ENCODE measurements at places on chromosomes 2 and 18.

- DNase-seq, result no peak
Measured at GRCh38 chr2:231016566-231017230, 20.6 kb upstream of the C2orf72 start.

DNA sequence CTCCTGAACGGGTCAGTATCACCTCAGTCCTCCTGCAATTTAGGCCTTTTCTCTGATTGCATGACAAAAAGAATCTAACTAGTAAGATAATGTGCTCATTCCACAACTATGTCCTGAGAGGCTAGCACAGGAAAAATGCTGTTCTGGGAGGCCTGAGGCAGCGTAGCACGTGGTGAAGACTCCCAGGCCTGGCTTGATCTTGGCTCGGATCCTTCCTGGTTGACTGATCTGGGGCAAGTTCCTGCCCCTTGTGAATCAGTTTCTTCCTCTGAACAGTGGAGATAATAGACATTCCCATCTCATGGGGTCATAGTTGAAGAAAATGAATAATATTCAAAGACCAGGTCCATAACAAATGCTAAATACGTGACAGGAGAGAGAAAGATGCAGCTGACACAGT, 12.3 kb downstream of the FBLN7 start:
- no peak for DNase-seq

GRCh38 chr18:48949050-48949605, 1.6 kb downstream of the SMAD7 start:
- DNase-seq, result peak; percentile 61

DNA sequence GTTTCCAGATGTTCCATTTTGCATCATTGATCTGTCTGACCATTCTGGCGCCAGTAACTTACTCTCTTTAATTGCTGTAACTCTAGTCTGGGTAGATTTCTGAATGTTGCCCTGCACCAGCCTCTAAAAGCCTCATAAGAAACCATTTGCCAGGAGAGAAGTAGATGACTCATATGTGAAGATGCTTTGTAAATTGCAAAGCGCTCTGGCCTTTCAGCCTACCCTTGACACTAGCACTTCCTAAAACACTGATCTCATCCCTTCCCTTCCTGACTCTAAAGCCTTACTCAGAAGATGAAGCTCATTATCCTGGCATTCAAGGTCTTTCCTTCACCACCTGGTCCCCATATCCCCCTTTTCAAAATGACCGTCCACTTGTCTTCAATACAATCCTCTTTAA, 193.2 kb upstream of the MEX3C start:
- no peak for DNase-seq

DNA sequence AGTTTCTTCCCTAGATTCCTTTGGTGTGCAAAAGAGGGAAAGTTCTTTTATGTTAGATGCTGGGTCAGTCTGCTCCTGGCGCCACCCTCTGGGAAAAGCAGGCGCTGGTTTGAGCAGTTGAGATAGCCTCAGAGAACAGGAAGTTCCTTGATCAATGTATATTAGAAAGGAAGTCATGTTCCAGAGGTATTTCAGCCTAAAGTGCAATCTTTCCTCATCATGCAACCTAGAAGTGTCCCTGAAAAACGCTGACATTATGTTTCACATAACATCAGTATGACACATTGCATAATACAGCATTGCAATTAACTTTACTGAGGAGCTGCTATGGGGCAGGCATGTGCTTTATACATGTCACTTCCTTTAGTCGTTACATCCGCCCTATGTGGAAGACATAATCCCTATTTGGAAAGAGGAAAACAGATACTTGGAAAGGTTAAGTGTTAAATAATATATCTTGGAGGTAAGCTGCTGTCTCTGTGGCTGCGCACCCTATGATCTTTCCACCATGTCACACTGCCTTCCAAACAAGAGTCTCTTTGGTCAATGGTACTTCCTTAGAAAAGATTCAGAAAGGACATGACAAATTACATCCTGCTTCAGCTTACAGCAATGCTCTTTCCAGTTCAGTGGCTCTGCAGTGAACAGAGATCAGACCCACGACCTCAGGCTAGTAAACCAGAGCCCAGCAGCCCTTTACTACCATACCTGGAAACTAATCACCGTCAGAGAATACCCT, 369.7 kb downstream of the RAD51AP2 start:
- peak; percentile 64 for DNase-seq

- peak; percentile 23 for DNase-seq
Measured at GRCh38 chr2:175890636-175891242, 111.3 kb downstream of the LNPK start.

DNA sequence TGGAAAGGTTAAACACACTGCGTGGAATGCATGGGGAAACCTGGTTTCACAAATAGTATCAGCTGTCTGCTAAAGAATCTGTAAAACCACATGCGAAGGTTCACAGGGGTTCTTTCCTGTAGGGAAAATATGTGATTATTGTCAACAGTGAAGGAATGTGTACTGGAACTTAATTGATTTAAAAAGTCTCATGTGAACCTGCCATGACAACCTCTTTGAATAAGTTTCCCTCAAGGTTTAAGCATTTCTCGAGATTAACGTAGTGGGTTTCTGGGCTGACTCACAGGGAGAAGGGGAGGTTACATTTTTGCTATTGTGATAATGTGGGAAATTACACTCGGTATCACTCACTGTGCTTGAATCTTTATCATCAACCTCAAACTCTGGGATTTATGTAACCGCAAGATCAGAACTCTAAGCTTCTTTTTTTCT, 28.2 kb upstream of the IL1R1 start:
- no peak for DNase-seq

GRCh38 chr2:43326101-43326825, 99.9 kb upstream of the ZFP36L2 start:
- DNase-seq, result no peak

GRCh38 chr18:59509481-59510442, 150.7 kb upstream of the LMAN1 start:
- no peak for DNase-seq

DNA sequence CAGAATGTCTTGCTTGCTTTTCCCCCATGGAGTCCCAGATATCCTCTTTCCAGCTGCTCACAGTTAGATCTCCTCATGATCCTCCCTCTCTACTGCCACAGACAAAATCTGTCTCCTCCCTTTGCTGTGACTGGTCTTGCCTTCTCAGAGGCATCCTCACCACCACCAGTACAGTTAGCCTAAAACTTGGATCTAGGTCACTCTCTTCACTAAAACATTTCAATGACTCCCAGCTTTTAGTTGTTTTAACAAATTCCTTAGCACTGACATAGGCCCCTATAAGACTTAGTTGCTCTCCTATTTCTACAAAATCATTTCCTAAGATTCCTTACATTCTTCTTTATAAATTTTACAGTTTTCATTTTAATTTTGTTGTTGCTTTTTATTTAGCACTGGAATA, 734.2 kb upstream of the CHAC2 start:
- no peak for DNase-seq

DNA sequence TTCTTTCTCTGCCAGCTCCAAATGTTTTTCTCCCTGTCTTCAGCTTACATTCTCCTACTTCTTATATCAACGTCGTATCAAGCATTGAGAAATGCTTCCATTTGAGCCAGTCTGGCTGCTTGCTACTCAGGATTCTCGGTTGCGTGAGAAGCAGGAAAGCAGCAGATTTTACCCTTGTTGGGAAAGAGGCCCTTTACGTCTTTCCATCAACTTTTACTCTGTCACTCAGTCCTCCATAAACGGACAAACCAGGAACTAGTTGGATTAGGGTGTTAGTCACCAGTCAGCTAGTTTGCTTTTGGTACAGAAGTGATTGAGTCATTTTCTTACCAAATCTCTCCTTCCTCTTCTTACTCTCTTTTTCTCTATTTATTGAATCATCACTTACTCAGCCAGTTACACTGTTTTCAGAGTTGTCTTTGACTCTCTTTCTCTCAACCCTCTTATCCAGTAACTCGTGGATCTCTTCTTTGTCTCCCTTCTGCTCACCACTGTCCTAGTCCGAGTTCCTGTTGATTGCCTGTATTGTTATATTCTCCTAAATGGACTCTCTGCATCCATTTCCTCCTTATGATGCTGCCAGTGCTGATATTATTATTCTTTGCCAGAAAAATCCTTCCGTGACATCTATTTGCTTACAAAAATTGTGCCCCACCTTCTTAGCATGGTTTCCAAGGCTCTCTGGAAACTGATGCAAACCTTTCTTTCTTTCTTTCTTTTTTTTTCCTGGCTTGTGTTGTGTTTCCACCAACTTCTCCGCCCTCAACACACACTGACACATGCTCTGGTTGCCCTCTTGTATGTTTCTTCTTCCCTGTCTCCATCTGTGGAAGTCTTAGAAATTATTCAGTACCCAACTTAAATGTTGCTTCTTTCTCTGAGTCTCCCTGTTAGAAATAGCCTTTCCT, 61.5 kb downstream of the VRK2 start:
- no peak for DNase-seq

GRCh38 chr2:63023444-63023843, 27.2 kb upstream of the OTX1 start:
- DNase-seq, result peak; percentile 7

- no peak for DNase-seq
Measured at GRCh38 chr18:48879008-48879431, 71.7 kb downstream of the SMAD7 start.

DNA sequence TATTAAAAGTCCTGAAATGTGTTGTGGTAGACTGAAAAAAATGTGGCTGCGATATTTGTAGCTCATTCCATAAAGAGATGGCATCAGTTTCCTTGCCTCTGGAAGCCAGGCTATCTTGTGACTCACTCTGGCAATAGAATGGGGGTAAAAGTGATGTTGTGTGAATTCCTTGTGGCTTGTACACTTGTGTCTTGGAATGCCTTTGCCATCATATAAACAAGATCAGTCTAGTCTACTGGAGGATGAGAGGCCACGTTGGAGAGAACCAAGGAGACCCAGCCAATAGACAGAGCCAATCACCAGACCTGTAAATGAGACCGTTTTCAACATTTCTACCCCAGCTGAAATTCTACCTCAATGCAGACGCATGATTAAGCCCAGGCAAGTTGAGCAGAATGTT, 254.1 kb downstream of the TRIB2 start:
- no peak for DNase-seq

- no peak for DNase-seq
Measured at GRCh38 chr2:7016148-7016547, 98.9 kb downstream of the RNF144A start.

- DNase-seq, result no peak
Measured at GRCh38 chr2:5692561-5693286, 540 bp downstream of the SOX11 start.

GRCh38 chr2:86011449-86011941, 94.2 kb downstream of the POLR1A start:
- no peak for DNase-seq

DNA sequence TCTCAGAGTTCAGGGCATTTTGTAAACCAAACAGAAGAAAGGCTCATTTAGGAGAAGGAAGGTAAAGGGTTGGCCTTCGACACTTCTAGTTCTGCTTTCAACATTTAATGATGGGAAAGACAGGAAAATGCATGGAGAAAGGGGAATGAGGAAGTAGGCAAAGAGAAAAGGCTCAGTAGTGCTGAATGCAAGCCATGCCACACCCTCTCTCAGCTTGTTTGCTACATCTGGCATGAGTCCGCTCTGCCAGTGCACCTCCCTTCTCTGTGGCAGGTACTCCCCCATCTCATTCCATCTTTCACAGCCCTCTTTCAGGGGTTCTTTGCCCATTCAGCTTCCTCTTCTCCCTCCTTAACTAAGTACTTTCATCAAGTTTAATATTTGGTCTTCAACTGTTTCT, 120.9 kb upstream of the ITGB6 start:
- DNase-seq, result no peak

- no peak for DNase-seq
Measured at GRCh38 chr18:23877371-23877770, 137.2 kb upstream of the TTC39C start.

- DNase-seq, result no peak
Measured at GRCh38 chr2:25302758-25303375, 38.9 kb downstream of the DNMT3A start.

DNA sequence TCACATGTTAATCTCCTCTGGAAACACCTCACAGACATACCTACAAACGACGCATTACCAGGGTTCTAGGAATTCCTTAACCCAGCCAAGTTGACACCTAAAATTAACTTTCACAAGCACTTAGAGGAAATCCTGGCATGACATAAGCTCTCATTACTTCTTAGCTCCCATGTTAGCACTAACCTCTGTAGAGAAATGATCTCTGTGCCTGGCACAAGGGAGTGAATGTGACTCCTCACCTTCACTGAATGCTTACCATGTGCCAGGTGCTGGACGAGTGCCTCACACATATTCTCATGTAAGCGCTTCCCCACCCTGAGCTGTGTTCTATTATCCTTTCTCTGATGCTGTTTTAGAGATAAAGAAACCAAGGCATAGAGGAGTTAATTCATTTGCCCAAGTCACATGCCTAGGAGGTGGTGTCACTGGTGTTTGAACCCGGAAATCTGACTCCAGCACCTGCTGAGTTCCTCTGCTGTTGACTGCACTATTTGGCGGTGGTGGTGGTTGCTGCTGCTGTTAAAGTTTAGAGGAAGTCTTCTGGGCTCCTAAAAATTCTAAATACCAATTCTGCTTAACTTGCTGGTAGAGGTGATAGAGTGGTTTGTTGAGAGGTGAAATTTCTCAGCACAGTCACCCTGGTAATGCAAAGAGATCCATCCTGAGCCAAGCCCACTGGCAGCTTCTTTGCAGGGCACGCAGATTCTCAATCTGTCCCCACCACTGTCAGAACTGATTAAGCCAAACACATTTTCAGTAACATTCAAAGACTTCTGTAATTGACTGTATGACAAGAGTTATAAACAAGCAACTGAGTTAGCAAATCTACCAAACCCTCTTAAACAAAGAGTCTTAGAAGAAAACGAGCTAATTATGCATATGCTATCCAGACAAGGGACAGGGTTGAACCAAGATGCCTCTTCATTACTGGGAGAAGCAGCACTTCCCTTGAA, 200.3 kb downstream of the CMPK2 start:
- DNase-seq, result no peak

GRCh38 chr2:33494155-33494779, 17.8 kb downstream of the RASGRP3 start:
- DNase-seq, result no peak

DNA sequence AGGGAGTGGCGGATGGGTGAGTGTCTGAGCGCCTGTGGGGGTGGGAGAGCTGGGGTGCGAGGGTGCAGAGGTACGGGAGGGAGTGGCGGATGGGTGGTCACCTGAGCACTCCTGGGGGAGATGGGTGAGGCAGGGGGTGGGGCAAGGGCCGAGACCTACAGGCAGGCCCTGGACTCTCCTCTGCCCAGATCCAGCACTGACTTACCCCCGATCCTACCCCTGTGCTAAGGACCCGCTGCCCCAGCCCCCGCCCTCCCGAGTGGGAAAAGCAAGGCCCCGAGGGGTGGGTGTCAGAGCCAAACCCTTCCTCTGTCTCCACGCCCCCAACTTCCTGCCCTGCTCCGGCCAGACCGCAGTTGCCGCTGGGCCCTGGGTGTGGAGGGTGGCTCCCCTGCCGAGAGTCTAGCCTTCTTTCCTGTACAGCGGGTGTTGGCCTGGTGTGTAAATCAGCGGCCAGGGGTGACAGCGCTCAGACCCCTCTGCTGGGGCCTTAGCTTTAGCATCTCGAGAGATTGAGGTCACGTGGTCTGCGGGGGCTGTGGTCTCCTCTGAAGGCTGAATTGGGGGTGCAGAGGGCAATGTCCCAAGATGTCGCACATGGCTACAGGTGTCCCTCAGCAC, 12.5 kb downstream of the BOK start:
- DNase-seq, result no peak
